PC-3 (cell line): ENCODE measurements at places on chromosomes 2 and 18. TPM values are rescaled to one million over a fixed set of nuclear protein-coding genes. Genes with fewer than 3 reads are reported as not detected.

DSC3 gene
- 11.1 and 14.6 TPM in 2 replicates for total RNA-seq

DSG4 gene
- 0.04 TPM in 1 of 2 replicates, not detected in the other for total RNA-seq

DSG2 gene
- 17.2 and 21.1 TPM in 2 replicates for total RNA-seq

MTERF4 gene
- total RNA-seq = 13.6 and 15.4 TPM in 2 replicates

NPAS2 gene
- 54.8 and 55.4 TPM in 2 replicates for total RNA-seq

- no peak for DNase-seq
Measured at GRCh38 chr2:126241001-126241400, 415.0 kb upstream of the GYPC start.

DNA sequence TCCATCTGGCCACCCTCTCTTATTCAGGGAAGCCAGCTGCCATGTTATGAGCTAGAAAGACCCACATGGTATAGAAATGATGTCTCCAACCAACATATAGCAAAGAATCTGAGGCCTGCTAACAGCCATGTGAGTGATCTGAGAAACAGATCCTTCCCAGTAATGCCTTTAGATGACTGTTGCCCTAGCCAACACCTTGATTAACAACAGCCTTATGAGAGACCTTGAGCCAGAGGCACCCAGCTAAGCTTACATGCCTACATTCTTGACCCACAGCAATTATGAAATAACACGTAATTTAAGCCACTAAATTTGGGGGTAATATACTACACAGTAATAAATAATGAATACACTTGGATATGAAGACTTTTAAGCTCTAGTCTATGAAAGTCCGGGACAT is 13.0 kb downstream of the KANSL1L start:
- no peak for DNase-seq

DNA sequence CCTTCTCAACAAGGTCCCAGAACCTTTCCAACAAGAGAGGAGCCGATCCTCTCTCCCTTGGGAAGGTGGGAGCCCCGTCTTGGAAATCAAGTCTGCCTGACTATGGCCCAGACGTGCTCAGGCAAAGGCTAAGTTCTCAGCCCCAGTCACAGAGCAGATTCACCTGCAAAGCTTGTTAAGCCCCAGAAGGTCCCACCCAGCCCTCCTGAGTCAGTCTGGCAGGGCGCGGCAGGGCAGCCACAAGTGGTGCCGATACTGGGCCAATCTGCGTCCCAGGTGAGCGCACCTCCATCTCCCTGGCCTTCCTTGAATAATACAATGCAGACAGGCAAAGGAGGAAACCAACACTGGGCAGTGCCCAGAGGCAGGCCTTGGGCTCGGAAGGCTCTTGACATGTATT is 15.0 kb downstream of the CRACDL start:
- DNase-seq = no peak

DNA sequence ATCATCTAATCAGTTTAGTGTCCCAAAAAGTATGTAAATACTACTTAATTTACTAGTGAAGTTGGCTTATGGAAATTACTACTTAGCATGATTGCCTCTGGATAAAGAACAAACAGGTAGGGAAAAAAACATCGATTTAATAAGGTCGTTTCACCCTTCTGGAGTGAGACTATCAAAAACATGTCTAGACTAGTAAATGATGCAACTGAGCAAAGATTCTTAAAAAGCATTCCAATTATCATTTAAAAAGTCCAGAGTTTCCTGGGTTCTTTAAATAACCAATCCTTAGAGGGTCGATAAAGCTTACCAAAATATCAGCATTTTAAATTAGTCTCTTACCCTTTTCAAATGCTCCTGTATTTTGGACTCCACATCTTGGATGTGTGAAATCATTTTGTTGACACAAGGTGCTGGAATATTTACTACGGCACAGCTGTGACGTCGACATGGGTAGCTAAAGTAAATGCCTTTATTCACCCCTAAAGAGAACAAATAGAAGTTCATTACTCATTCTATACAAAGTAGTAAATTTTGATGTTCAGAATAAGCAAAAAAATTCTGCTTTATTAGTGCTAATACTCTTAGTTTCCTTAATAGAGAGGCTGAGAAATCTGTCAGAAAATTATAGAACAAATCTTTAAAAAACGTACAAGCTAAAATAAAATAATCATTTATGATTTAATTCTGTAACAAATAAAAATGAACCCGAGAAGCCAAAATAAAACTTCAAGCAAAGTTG is 70.6 kb downstream of the CCDC178 start:
- DNase-seq = no peak

GRCh38 chr18:59915606-59916005 is 15.8 kb downstream of the PMAIP1 start:
- DNase-seq = peak; percentile 69

DNA sequence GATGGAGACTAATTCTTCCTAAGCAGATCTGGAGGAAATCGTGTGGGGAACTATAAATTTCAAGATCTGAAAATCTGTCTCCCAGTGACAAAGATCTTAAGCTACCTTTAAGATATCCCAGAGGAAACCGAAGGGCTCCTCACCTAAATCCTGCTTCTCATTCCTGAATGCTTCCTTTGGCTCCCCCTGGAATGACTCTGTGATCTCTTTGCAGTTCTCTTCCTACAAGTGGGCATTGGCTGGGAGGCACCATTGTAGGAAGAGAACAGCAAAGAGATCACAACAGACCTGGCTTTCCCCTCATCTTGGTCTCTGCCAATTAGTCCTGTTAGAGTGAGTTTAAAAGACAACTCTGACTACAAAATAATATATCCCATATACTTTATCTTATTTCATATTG is 70.0 kb upstream of the KCNH7 start:
- no peak for DNase-seq
